ENCODE measurements at places on chromosomes 11 and 22.
A peak's percentile ranks its signal among the peaks of the same experiment; 100 is the strongest.

- no peak for DNase-seq
These were observed 8.2 kb downstream of the ATG2A start for GRCh38 chr11:64908766-64909165.

DNA sequence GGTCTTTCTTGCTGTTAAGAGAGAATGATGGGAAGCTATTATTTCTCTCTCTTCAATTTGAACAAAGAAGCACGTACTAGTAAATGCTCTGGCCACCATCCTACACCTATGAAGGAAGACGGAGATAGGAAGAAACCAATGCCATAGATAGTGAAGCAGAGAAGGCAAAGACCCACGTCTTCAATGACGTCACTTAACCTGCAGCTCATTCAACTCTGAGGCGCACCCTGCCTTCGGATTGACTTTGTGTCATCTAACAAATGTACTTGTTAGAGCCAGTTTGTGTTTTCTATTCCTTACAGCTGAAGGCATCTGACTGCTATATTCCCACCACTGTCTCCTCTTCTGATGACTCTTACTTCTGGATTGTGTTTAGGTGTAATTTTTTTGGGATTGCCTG is 332.5 kb upstream of the DDI1 start:
- DNase-seq, result no peak

DNA sequence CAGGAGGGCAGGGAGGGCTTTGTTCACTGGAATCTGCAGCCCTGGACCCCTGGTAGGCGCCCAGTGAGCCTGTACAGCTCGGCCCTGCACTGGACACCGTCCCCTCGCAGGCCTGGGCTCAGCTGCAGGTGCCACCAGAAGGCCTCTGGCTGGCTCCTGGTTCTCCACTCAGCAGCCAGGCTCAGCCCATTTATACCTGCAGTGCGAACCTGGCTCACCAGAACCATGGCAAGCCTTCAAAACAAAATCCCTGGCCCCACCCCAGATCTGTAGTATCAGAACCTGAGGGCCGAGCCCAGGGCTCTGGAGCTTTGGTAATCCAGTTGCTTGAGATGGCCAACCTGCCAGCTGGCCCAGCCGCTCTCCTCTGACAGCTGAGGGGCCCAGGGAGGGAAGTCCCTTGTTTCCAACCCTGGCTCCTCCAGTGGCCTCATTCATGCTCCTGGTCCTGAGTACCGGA is 870 bp upstream of the FREY1 start:
- DNase-seq, result no peak

DNA sequence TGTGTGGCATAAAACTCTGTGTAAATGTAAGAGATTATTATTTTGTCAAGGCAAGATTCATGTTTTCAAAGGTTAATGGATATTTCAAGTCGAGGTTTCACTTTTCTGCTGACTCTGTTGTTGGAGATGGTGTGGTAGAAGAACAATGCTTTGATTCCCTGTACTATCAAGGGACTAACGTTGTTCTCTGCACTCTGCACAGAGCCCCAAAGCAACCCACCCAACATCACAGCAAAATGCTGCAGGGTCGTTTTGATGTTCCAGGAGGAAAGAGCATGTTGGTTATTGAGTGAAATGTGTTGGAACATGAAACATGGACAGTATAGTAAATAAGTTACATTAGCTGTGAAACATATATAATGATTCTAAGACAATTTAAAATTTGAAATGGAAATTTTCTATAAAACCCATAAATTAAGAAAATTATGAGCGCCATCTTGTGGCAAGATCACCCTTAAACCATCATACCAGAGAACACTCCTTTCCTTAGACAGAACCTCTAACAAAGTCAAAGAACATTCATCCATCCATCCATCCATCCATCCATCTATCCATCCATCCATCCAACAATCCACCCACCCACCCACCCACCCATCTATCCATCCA is 164.4 kb upstream of the ZBED5 start:
- DNase-seq, result peak; percentile 16

GRCh38 chr11:113818426-113818825 is 38.8 kb downstream of the CLDN25 start:
- no peak for DNase-seq

GRCh38 chr11:46006418-46007070 is 84.1 kb downstream of the LARGE2 start:
- DNase-seq, result peak; percentile 77

DNA sequence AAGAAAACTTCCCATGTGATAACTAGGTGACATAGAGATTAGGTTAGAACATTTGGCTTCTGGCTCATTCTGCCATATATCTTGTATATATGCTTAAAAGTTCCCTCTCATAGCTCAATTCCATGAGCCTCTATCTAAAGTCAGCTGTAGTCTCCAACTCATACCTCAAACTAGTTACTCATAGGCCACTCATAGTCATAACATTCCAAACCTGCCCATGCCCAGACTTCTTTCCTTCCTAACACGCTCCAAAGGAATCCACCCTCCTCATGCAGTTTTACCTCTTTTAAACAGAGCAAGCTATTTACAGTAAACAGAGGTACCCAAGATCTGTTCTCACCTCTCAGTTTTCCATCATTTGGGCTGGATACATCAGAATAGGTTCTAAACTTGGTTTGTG is 39.4 kb downstream of the GLYATL2 start:
- DNase-seq, result no peak

GRCh38 chr11:126347751-126348668 is 7.5 kb upstream of the ST3GAL4 start:
- DNase-seq, result no peak

DNA sequence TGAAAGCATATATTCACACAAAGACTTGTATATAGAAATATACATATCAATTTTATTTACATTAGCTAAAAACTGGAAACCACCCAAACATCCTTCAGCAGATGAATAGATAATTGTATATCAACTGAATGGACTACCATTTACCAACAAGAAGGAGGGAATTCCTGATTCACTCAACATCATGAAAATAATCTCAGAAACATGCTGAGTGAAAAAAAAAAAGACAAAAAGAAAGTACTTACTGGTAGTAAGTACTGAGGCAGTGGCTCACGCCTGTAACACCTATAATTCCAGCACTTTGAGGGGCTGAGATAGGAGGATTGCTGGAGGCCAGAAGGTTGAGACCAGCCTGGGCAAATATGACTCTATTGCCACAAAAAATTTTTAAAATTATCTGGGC is 7.4 kb upstream of the IPO7 start:
- no peak for DNase-seq

GRCh38 chr22:19579880-19580279 is 55.7 kb upstream of the CLDN5 start:
- DNase-seq, result no peak

DNA sequence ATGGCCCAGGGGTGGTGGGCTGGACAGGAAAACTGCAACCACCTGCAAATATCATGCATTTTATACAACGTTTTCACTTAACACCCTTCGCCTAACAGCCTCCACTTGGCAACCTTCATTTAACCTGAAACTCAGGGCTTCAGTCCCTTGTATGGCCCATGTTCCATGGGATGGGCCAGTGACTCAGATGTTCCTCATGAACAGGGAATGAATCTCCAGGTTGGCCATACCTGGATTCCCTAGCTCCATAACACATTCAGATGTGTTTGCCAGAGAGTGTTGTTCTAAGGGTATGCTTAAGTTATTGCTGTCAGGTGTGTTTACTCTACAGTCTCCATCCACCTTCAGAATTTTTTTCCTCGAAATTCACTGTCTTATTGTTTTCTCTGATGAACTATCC is 316.9 kb downstream of the JRKL start:
- DNase-seq, result no peak

GRCh38 chr22:41526830-41527799 is 17.2 kb downstream of the POLR3H start:
- no peak for DNase-seq

DNA sequence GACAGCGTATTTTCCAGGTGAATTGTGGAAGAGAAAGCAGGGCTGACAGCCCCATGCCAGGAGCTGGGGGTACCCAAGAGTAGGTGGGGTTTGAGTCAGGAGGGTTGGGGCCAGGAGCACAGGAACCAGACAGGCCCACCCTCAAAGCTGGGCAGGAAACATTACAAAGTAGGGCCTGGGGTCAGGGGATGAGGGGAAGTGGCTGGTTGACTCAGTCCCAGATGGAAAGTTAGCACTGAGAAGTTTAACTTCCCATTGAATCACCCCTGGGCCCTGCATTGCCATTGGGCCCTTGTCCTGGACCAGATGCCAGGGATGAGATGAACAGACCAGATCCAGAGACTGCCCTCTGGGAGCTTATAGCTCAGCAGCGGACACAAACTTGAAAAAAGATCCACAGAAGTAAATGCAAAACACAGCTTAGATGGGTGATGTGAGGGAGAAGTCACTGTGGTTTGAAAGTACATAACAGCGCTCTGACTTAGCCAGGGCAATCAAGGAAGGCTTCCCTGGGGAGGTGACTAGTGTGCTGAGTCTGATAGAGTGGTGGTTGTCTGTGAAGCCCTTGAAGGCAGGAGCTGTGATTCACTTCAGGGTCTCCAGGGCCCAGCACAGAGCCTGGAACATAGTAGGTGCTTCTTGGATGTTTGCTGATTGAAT is 2.2 kb downstream of the MAFF start:
- no peak for DNase-seq

DNA sequence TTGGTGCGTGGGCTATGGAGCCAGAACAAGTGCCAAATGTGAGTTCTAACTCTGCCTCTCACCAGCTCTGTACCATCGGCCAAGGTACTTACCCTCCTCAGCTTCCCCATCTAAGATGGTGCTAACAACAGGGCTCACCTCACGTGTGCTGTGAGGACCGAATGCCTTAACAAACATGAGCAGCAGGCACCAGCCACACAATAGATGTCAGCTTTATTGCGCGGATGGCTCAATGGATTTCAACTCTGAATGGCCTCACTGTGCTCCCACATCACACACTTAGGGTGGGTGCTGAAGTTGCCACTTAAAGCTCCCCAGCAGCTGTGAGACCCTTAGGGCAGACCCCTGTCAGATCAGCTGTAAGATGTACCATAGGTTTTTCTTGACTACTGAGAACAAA is 24.1 kb downstream of the RELT start:
- no peak for DNase-seq
